ENCODE measurements at places on chromosomes 16 and 17.

GRCh38 chr17:65925606-65926307 lies 266.2 kb downstream of the CEP112 start:
- no peak for DNase-seq

DNA sequence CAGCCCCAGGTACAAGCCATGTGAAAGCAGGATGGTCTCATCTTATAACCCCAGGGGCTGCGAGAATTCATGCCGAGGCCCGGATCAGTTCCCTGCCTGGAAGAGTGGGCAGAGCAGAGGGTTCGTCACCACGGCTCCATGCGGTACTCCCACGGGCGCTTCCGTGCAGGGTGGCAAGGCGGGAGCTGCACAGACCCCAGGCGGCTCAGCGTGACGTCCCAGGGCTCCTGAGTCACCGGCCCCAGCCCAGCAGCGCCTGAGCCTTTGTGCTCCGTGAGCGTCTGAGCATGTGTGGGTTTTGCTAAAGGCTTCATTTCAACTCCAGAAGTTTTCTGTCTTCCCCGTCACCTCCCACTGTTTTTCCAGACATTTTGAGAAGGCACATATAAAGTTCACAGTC lies 71.2 kb upstream of the CHMP6 start:
- DNase-seq: no peak

- no peak for DNase-seq
These were observed 272.2 kb upstream of the CCL2 start for GRCh38 chr17:33982909-33983308.

- no peak for DNase-seq
These were observed 33.9 kb downstream of the CYB561 start for GRCh38 chr17:63412234-63412633.

Data from stimulated activated CD8-positive, alpha-beta memory T cell treated with anti-CD3 and anti-CD28 coated beads, Interleukin-7, amount 100 ng/mL, for 48 hours (primary cell).